Upper lobe of right lung (tissue), 1 donor: ENCODE measurements at places on chromosomes 5 and 9. TPM values are rescaled to one million over a fixed set of nuclear protein-coding genes. Genes with fewer than 3 reads are reported as not detected.

Gene TRIP13
- total RNA-seq, result 0.81 TPM

GRCh38 chr5:99104538-99105132 is 175.8 kb upstream of the CHD1 start:
- no peak for DNase-seq

DNA sequence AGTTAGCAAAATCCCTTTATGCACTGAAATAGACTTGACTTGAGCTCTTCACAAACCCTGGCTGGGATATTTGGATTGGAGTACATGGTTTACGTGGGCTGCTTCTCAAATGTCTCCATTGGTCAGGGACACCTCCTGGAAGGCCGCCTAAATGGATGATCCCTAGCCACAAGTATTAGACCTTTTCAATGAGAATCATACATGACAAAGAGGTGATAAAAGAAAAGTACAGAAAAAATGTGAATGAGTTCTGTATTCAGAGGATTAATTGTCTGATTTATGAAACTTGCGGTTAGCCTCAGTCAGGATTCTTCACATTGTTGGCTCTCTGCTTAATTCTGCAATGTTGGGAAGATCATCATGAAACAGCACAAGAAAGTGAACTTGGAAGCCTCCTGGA is 752.8 kb upstream of the ADAMTS16 start:
- DNase-seq, result no peak

DNA sequence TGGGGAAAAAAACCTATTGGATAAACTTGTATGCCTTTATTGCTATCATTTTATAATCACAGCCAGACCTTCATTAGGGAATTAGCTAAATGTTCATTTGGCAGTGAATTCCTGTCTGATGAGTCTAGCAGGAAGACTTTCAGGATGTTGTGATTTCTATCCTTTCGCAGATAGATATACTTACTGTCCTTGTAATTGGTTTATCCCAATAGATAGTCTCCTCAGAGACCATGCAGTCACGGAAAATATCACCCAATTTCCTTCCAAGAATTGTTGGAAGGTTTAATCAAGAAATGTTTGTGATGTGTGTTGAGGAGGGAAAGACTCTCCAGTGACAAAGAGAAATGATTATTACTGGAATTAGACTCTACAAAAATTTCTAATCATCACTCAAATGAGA is 1937.9 kb upstream of the WWC1 start:
- no peak for DNase-seq
